ENCODE measurements at places on chromosomes 3 and 15. TPM values are rescaled to one million over a fixed set of nuclear protein-coding genes. Genes with fewer than 3 reads are reported as not detected.

DNA sequence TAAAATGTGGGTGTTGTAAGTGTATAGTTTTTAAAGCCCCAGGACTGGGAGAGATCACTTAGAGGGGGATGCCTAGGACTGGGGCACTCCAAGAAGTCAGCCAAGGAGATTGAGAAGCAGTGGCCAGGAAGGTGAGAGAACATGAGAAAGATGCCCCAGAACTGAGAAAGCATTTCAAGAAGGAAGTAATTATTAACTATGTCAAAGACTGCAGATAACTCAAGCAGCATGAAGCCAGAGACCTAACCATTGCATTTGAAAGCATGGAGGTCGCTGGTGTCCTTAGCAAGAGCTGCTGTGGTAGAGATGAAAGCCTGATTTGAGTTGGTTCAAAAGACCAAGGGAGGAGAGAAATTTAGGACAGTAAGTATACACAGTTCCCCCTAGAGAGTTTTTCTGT lies 30.6 kb upstream of the SLC2A2 start:
- DNase-seq, result no peak

- DNase-seq, result no peak
These were observed 332.9 kb downstream of the TIGIT start for GRCh38 chr3:114626751-114627150.

DNA sequence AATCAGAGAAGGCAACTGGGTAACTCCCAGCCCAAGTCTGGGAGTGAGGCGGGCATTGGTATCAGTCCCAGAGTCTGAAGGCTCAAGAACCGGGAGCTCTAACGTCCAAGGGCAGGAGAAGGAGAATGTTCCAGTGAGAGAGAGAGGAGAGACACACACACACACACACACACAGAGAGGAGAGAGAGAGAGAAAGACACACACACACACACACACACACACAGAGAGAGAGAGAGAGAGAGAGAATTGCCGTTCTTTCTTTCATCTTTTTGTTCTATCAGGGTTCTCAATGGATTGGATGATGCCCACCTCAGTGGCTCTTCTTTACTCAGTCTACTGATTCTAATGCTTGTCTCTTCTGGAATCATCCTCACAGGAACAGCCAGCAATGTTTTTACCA lies 57.0 kb downstream of the NR1D2 start:
- DNase-seq, result no peak

- no peak for DNase-seq
These were observed 6.9 kb upstream of the ZNF662 start for GRCh38 chr3:42898896-42899675.

GRCh38 chr3:110314512-110315114 lies 757.0 kb upstream of the NECTIN3 start:
- DNase-seq, result no peak

- DNase-seq, result no peak
These were observed 72.7 kb downstream of the UACA start for GRCh38 chr15:70690491-70691276.

DNA sequence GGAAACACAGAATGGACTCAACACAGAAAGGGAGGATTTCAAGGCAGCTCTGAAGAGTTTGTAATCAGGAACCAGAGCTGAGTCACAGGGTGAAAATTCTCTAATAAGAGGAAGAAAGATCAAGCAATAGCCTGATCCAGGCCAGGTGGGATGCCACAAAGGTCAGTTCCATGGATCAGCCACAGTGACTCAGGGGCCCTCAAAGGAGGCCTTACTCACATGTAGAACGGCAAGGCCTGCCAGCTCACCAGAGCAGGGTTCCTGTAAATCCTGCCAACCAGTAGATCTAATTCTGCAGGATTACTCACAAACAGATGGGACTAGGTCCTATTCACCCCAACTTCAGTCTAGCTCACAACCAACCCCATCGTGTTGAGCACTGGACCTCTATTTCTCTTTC lies 78.3 kb upstream of the PPP2R3A start:
- DNase-seq, result no peak

GRCh38 chr3:186427627-186428281 lies 65.7 kb upstream of the DGKG start:
- DNase-seq, result no peak

DNA sequence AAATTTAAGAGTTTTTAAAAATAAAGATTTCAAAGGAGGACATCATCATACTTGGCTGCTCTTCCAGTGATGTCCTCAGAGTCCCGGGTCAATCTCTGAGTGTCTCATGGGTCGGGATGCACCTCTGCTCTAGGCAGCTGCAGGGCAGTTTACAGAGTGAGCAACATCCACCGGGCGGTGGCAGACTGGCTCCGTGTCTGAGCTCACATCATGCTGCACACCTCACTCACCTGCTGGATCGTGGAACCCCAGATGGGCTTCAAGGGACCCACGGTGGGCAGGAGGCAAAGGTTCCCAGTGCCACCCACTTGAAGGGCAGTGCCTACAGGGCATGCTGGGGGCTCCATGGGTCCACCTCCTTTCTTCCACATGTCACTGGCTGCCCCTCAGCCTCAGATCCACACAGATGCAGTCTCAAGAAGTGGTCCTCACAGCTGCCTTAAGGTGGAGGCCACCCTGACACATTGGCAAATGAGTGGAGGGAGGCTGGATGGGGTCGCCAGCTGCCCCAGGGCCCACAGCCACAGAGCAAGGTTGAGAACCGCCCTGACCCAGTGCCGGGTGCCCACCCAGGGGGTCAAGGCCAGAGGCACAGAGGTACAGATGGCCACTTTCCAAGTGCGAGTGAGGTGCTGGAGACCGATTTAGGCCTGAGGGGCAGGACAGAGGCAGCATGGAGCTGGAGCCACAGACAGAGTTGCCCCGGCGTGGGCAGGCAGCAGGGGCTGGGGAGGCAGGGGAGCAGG lies 25.2 kb downstream of the CYFIP1 start:
- DNase-seq, result no peak

- peak; percentile 54 for DNase-seq
These were observed 574 bp downstream of the CHST2 start for GRCh38 chr3:143119974-143120715.

- DNase-seq, result no peak
These were observed 43.9 kb upstream of the POLG start for GRCh38 chr15:89378296-89379151.

- DNase-seq, result no peak
These were observed 47.8 kb downstream of the CCDC54 start for GRCh38 chr3:107425033-107425432.

GRCh38 chr15:24955531-24955921 lies 739 bp downstream of the SNRPN start:
- no peak for DNase-seq

DNA sequence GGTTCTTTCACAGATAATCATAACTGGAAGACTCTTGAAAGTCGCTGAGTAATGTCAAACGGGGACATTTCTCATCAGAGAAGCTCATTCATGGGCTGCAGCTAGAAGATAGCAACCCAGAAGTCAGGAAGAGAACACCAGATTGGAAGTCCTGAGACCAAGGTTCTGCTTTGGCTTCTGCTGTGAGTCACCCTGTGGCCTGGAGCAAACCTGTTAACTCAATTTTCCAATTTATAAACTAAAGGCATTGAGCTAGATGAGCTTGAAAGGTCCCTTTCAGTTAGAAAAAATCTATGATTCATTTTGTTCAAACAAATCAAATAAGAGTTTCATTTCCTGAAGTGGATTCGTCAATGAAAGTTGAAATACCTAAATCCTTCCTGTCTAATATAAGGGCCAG lies 402.2 kb downstream of the EPHB1 start:
- DNase-seq, result no peak

GRCh38 chr15:28943611-28944230 lies 57.9 kb downstream of the APBA2 start:
- DNase-seq, result peak; percentile 63

DNA sequence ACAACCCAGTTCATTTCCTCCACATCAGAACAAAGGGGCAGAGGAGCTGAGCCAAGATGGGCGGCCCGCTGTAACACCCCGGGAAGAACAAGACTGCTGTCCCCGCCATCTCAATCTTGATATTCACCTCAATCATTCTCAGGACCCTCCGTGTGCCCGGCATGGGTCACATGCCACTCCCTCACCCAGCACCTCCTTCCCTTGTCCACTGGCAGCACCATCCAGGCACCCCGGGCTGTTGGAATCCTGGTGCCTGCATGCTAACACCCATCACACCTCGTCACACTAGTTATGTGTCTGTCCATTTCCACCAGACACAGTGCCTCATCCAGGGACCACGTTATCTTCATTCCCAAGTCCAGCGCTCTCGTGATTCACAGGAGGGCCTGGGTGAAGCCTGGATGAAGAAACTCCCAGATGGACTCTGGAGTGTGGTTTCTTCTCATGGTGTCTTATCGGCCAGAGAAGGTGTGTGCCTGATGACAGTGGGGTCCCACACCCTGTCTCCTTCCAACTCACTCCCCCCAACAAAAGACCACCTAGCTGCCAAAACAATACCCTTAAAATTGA lies 16.7 kb downstream of the MEGF11 start:
- DNase-seq, result no peak

DNA sequence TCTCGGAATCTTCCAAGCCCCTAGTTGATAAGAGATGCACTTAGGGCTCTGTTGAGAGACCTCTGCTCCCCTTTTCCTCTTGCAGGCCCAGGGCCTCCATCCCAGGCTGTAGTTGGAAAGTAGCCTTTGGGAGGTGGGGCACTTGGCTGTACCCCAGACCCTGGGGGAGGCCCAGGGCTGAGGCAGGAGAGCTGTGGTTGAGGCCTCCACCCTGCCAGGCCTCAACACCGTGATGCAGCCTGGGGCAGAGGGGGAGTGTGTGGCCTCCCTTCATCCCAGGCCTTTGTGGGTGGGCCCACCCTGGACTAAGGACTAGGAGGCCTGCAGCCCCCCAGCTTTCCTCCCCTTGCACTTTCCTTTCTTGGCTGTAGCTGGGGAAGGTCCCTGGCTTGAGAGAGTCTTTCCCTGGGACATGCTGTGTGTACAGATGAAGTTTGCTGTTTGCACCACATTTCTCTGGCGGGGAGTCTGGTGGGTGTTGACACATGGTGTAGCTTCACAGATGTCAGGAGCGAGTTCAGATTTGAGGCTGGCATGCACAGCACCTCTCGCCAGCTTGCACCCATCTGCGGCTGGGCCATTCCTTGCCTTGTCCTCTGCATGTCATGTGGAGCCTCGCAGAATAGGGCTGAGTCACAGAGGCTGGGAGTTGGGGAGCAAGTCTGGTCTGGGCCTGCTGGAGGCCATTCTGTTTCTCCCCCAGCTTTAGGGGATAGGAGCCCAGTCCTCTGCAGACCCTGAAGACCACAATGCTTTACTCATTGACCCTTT lies 13.7 kb downstream of the PLEKHO2 start:
- no peak for DNase-seq

DNA sequence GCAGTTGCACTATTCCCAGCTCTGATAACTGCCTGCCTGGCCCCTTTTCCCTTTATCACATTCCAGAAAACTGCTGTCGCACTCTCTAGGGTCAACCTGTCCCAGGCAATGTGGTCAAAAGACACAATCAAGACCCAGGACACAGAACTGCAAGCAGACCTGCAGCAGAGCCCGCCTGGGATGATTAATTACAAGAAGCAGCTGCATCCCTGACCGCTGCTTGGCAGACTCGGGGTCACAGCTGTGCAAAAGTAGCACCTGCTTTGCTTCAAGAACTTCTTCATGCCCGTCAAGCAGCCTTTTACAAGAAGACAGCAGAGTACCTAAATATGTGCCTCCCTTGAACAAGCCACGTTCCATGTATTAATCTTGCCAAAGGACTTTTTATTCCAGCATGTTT lies 120.0 kb upstream of the ST8SIA2 start:
- DNase-seq, result no peak

- no peak for DNase-seq
These were observed 99.4 kb upstream of the TSC22D2 start for GRCh38 chr3:150308481-150309256.

DNA sequence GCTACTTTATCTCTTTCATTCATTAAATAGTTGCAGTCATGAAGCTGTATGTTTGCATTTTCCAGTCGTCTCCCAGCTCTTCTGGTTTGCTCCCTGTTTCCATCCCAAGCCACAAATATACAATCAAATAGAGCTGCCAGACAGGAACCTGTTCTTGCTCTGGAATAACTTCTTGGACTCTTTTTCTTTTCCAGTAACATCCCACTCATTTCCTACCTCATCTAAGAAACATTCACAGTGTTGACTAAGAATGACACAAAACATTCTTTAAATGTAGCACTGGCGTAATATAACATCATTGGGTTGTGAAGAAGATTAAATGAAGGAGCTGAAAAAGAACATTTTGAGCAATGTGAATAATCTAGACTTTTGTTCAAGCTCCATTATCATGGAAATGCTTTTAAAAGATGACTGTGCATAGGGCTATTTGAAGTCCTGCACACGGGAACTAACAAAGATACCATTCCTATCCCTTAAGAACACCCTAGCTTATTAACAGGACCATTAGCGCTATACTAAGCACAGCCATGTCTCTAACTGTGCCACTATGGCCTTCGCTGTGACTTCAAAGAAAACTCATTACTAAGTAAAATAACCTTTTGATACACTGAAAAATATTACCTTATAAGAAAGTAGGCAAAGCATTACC lies 574.0 kb downstream of the NAALADL2 start:
- DNase-seq, result no peak

DNA sequence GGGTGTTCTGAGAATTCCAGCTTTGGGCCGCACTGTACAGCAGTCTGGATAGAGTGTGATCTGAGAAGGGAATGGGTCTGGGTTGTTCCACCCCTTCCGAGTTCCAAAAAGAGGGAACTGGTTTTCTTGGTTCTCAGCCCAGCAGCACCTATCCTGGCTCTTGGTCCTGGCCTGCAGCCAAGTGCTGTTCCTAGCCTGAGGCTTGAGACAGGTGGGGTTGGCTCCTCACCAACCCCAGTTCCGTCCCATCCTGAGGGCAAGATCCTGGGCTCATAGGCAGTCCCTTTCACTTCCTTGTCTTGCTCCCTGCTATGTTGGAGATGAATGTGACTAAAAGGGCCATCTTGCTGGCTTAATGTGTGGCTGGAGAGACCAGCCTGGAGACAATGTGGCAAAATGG lies 15.2 kb downstream of the IVD start:
- no peak for DNase-seq

DNA sequence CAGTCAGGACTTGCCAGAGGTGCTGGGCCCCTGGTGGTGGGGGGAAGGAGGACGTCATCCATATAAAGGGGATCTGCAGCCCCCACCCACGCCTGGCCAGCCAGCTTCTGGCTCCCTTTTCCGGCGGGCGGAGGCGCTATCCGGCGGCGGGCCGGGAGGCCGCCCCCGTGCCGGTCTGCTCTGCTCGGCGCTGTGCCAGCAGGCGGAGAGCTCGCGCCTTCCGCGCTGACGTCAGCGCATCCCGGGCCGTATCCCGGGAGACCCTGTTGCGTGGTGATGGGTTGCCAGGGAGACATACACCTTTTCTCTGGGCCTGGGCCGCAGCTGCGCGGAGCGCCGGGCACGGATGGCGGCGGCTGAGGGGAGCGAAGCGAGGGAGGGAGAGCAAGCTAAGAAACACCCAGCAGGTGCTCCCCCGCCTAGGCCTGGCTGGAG lies 1.1 kb downstream of the FAM131A start:
- peak; percentile 89 for DNase-seq

- no peak for DNase-seq
These were observed 5.7 kb downstream of the RAD54L2 start for GRCh38 chr3:51544011-51544775.

GRCh38 chr15:57234156-57234555 lies 142.1 kb upstream of the CGNL1 start:
- DNase-seq, result no peak

The CNTN4 gene
- 59.7 TPM for total RNA-seq

The IL12A gene
- not detected for total RNA-seq

The CADPS gene
- total RNA-seq, result 0.99 TPM

The CD96 gene
- total RNA-seq, result 1.8 TPM

The IDH3A gene
- 68.3 TPM for total RNA-seq
